ENCODE measurements at places on chromosomes 5 and 9.

DNA sequence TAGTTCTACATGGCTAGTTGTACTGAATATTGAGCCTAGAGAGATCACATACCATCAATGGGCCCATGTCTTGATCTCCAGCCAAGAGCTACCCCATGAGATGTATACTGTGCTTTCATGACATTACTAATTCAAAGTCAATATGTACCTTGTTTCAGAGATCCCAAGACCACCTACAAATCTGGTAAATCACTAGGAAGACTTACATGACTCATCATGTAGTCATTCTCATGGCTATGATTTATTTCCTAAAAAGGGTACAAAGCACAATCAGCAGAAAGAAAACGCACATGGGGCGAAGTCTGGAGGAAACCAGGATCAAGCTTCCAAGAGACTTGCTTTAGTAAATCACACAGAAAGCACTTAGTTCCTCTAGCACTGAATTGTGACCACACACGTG is 103.0 kb downstream of the PCSK5 start:
- DNase-seq, result no peak

GRCh38 chr9:18920141-18921084 is 112.6 kb downstream of the SAXO1 start:
- DNase-seq, result no peak

DNA sequence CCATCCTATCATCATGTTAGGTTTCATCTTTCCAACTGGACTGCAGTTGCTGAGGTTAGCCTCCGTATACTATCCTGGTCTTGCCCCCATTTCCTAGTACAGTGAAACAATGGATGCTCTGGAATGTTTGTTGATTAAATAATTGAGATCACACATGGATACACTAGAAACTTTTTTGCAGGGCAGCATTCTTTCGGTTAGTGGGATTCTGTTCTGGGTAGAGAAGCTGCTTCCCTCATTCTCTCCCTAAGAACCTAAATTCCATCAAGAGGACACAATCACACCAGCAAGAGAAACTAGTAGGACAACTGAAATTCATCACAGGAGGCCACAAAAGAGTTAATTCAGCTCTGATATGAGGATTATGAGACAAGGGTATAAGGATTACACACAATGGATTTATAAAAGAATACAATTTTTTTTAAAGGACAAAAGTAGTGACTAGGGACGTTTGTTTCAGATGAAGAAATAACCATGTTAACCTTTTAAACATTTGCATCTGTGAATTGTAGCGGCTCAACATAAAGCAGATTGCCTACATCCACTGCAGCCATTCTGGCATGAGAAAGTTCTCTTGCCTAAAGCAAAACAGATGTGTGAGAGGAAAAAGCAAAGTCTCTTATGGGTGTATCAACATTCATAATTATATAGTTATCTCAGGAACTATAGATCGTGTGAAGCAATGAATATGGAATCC is 162.7 kb upstream of the LHFPL2 start:
- DNase-seq, result no peak

DNA sequence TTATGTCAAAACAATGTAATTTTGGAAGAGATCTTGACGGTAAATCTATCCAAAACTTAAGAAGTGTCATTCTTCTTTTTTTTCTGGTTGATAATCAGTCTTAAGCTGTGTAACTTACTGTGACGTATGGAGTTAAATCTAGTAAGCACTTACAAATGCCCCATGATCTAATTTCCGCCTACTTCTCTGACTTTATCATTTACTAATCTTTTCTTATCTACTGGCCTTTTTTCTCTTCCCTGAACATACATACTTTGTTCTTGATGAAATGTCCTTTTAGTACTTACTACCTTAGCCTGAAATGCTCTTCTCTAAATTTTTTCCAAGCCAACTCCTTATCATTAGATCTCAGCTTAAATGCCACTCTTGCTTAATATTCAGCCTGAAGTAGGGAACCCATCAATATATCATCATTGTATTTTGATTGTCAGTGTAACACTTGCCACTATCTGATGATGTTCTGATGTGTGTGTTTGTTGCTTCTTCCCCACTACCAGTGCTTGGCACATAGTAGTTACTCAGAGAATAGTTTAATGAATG is 27.6 kb downstream of the AP3S1 start:
- no peak for DNase-seq

GRCh38 chr9:14677872-14678271 is 15.4 kb downstream of the ZDHHC21 start:
- no peak for DNase-seq

GRCh38 chr5:55033568-55033967 is 9.5 kb downstream of the GZMK start:
- DNase-seq, result no peak

GRCh38 chr5:59104400-59105127 is 521.7 kb downstream of the RAB3C start:
- no peak for DNase-seq
